T-helper 1 cell (primary cell): ENCODE measurements at places on chromosomes 7 and 10.

- DNase-seq = no peak
These were observed 1.3 kb downstream of the SH2B2 start for GRCh38 chr7:102287981-102288278.

DNA sequence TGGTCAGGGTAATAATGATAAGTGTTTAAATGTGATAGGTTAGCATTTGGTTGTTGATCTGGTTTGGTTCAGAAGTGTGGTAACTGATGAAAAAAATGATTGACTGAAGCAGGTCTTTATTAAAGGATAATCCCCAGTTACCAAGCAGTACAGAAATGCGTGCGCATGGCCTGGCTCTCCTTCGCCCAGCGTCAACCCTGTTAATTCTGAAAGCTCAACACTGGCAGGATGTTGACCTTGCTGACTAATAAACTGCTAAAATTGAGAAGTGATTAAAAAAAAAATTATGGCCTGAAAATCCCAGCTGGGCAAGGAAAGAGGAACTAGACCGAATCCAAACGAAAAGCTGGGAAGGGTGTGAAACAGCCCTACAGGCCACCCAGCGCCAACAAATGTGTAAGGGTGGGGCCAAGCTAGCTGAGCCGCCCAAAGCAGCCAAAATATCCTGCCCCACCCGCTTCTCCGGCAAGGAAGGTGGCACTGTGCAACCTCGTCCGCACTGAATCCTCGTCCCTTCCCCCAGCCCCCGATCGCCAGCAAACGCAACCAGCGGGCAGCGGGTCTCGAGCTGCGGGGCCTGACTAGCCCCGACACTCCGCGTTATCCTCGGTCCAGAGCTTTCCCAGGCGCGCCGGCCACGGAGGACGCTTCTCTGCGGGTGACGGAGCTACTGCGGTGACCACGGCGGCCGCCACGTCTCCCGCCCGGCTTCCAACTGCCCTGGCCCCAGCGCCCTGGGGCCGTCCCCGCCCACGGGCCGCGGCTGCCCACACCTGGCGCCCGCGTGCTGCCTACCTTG lies 561 bp downstream of the SHTN1 start:
- DNase-seq = no peak

GRCh38 chr7:150507947-150508602 lies 6.6 kb upstream of the GIMAP7 start:
- no peak for DNase-seq

- DNase-seq = no peak
These were observed 80.7 kb upstream of the DUSP5 start for GRCh38 chr10:110416776-110417711.

GRCh38 chr7:132355048-132355447 lies 221.2 kb downstream of the PLXNA4 start:
- no peak for DNase-seq

- DNase-seq = no peak
These were observed 48.7 kb downstream of the GCC1 start for GRCh38 chr7:127536741-127537140.

- DNase-seq = no peak
These were observed 44.7 kb upstream of the PITRM1 start for GRCh38 chr10:3217301-3217700.

GRCh38 chr10:1344846-1345245 lies 288.7 kb downstream of the WDR37 start:
- DNase-seq = no peak

DNA sequence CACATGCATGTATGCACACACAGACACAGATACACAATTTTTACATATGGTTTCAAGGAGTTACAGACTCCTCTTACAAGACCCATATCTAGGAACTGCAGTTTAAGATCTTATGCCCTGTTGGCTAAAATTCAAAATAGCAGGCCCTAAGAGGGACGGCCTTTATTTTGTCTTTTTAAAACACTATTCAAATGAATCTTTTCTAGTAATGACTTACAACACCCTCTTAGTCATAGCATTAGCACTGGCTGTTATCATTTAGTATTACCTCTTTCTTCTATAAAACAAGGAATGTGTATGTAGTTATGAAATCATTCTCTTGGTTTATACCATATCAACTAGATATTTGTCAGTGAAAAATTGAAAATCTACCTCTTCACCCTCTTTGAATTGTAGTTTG lies 15.3 kb downstream of the PAPSS2 start:
- no peak for DNase-seq

GRCh38 chr10:102261842-102262241 lies 16.5 kb downstream of the GBF1 start:
- no peak for DNase-seq

DNA sequence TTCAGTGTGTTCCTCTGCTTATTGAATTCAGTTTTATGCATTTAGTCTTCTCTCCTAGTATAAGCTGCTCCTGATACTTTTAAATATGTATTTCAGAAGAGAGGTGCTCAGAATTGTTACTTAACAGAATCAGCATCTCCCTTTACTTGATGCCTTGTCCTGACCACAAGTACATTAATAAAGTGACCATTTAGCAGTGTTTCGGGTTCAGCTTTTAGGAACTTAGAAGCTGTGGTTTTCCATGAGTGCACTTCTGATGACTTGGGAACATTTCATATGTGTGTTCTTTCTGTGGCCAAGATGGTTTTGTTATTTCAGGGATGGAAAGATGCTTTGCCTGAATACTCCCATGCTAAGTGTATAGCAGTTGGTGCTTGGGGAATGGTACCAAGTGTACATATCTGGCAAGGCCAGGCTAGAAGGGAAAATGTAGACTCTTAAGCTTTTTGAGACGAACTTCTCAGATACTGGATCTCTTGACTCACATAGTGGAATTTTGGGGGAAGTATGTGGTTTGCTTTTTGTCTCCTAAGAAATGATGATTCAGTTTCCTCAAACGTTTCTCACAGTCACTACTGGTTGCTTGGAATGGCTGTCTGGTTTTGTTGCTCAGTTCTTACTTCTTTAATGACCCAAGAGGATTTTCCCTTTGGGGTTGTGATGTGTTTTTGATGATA lies 17.2 kb downstream of the SGPL1 start:
- no peak for DNase-seq

GRCh38 chr7:93910076-93910994 lies 4.0 kb downstream of the GNGT1 start:
- no peak for DNase-seq

DNA sequence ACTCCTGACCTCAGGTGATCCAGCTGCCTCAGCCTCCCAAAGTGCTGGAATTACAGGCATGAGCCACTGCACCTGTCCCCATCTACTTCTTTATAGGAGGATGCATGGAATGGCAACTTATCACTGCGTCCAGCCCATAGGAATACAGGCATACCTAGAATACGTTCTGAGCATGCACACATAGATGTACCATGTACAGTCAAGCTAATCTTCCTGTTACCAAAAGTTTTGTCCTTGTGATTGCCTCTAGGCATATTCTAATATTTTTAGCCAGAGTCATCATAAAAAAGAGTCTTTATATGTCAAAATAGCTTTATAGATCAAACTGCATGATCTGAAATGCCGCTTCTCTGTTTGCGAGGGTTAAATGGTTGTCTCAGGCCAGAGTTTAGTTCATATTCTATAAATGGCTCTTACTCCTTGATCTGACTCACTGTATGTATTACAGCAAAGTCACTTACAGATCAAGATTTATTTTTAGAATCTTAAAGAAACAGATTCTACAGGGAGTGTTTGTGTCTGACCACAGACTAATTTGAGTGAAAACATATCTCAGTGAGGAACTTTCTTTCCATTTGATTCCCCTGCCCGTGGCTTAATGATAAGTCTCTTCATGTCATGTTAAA lies 210.9 kb downstream of the CREB5 start:
- DNase-seq = no peak

- DNase-seq = peak; percentile 5
These were observed 13.2 kb downstream of the YKT6 start for GRCh38 chr7:44213877-44214388.

DNA sequence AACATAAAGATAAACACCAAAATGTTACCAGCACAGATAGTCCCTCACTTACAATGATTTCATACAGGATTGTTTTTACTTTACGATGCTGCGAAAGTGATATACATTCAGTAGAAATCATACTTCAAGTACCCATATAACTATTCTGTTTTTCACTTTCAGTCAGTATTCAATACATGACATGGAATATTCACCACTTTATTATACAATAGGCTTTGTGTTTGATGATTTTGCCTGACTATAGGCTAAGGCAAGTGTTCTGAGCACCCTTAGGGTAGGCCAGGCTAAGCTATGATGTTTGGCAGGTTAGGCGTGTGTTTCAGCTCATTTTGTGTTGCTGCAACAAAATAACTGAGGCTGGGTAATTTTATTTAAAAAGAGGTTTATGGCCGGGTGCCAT lies 155.0 kb downstream of the RTKN2 start:
- DNase-seq = peak; percentile 39

- no peak for DNase-seq
These were observed 67.6 kb upstream of the C1GALT1 start for GRCh38 chr7:7114575-7115291.

GRCh38 chr7:138670594-138670993 lies 30.6 kb downstream of the SVOPL start:
- no peak for DNase-seq

GRCh38 chr7:135334830-135335543 lies 101.3 kb downstream of the STRA8 start:
- no peak for DNase-seq

DNA sequence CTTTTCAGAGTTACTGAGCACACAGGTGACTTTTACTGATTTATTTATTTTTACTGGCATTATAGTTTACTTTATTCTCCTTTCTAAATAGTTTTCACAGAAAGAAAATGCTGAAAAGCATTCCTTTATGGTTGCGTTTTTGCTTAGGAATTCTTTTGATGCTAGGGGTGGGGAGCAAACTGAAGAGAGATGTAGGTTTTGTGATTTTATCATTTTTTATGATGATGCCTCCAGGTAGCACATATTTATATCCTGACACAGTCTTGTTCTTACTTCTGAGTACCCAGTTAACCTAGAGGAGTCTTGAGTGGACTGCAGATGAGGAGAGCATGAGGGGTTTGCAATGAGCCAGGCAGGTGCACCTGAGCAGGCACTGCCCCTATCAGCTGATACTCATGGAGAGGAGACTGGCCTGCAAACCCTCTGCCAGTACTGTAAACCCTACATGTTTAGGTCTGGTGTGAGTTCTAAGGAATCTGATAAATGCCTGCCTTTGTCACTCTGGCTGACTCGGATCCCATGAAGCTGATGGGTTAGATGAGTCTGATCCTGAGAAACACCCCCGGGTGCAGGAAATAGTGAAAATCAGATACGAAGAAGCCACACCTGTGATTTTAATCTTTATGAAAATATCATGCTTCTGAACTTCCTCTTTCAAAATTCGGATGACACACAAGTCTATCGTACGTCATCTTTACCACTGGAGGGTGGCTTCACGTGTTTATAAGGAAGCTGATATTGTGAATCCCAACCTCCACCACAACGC lies 302.9 kb downstream of the WDR37 start:
- peak; percentile 2 for DNase-seq

DNA sequence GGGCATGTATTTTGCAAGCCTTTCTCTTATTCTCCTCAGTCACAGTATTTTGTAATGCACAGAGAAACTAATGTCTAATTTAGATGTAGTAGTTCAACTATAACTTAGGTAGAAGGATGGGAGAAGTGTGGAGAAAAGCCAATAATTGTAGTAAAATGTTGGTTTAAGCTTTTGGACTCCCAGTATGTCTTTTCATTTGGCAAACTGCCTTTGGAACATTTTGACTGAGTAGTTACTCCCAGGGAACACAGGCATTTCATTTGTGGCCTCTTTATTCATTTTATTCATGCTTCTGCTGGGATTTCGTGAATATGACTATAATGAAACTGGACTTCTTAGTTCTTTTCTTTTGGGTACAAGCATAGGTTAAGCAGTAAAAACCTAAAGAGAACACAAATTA lies 79.0 kb downstream of the EXOC4 start:
- DNase-seq = no peak

DNA sequence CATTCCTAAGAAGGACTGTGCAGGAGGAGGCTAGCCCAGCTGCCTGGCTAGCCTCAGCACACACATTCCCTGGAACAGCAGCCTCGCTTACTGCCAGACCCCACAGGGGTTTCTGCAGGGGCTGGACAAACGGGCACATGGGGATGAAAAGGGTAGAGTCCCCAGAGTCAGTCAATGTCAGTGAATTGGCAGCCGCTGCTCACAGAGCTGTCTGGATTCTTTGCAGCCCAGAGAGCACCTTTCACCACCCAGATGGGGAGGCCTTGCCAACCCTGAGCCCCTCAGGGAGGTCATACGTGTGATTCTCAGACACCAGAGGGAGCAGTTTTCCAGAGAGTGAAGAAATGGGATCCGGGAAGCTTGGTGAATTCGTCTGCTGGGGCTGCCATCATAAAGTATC lies 143.3 kb downstream of the KCNMA1 start:
- DNase-seq = no peak

DNA sequence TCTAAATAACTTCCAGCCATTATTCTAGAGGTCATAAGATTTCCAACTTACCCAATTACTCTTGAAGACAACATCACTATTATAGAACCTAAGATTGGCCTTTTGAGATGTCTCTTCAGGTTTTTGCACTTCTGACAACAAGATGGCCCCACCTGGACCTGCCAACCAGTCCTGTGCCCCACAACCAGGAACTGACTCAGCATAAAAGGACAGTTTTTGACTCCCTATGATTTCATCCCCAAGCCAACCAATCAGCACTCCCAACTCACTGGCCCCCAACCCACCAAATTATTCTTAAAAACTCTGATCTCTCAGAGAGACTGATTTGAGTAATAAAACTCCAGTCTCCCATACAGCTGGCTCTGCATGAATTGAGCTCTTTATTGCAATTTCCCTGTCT lies 94.4 kb downstream of the TMEM106B start:
- no peak for DNase-seq

- DNase-seq = no peak
These were observed 90.8 kb downstream of the ARMH3 start for GRCh38 chr10:101965075-101965765.

GRCh38 chr7:15856311-15856710 lies 169.8 kb upstream of the MEOX2 start:
- DNase-seq = no peak
